Left kidney (tissue), 8 donors: ENCODE measurements at places on chromosomes 12 and 14. TPM values are rescaled to one million over a fixed set of nuclear protein-coding genes. Genes with fewer than 3 reads are reported as not detected.

GRCh38 chr14:65242732-65243134 lies 140.4 kb upstream of the MAX start:
- DNase-seq, result no peak

GRCh38 chr12:91367234-91367849 lies 184.7 kb upstream of the DCN start:
- no peak for DNase-seq

GRCh38 chr12:2163177-2163941 lies 110.6 kb downstream of the CACNA1C start:
- no peak for DNase-seq

- DNase-seq, result no peak
These were observed 292.3 kb downstream of the TMEM117 start for GRCh38 chr12:44127966-44128710.

- no peak for DNase-seq
These were observed 2.3 kb downstream of the LTBP2 start for GRCh38 chr14:74609721-74610120.

DNA sequence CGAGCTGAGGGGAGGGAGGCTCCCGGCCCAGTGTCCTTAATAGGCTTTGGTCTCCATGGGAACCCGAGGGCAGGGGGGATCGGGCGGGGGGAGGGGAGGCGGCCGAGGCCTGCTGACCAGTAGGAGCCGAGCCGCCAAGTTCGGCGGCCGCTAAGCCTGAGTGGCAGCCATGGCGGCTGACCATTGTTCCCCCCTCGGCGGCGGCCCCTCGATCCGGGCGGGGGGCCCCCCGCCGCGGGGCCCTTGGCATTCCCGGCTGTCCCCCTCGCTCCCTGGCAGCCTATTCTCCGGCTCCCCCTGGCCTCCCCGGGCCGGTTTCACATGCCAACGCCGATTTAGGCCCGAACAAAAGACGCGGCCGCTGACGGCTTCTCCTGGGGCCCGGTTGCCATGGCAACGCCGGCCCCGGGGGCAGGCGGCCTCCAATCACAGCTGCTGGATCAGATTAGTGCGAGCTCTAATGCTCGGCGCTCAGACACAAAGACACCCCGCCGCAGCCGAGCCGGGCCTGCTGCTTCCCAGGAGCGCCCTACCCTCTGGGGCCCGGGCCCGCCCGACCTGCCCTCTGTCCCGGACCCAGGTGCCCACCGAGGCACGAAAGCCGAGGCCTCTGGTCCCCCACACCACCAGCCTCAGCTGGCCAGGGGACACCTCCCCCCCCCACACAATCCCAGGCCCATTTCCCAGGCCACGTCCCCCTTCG lies 7.3 kb downstream of the MSI1 start:
- DNase-seq, result peak; percentile 90

DNA sequence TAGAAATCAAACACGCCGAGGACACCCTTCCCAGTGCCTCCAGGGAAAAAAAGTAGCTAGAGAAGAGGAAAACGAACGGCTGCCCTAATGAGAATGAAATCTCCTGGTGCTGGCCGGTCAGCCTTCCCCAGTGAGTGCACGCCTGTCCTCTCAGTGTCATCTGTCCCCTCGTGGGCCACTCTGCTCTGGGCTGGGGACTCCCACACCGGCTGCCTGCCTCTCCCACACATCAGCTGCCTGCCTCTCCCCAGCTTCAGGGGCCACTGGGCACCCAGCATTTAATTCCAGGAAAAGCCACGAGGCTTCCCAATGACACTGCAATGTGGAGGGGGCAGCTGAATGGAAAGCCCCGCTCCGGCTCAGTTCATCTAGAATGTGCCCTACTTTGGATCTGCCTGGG lies 59.0 kb downstream of the CCDC85C start:
- no peak for DNase-seq

- no peak for DNase-seq
These were observed 660 bp upstream of the MCRS1 start for GRCh38 chr12:49568442-49569162.

GRCh38 chr14:101235335-101236103 lies 325.8 kb upstream of the DIO3 start:
- DNase-seq, result no peak

DNA sequence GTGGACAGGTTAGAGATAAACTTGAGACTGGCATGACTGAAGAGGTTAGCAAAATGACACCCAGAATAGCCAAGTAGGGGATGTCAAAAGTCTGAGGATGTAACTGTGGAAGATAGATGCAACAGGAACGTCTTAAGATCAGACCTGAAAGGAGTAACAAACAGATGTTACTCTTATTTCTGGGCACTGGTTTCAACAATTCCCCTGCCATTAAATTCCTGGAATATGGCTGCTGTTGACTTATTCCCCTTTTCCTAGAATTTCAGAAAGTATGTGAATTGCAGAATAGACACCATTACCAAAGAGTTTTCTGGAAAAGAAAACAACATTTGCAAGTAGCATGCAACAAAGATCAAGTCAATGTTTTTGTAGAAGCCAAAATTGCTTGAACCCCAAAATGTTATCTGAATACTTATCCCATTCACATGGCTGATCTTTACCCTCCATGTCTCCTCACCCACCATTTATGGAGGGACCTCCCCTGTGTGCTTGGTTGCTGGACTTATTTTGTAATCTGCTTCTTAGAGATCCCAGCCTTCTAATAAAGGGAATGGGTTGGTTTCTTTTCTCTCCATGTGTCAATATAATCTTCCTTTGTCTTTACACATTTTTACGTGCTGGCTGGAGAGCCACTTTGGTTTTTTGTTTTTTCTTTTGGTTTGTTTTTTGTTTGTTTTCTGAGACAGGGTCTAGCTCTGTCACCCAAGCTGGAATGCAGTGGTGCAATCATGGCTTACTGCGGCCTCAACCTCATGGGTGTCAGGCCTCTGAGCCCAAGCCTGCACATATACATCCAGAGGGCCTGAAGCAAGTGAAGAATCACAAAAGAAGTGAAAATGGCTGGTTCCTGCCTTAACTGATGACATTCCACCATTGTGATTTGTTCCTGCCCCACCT lies 57.0 kb downstream of the BBS10 start:
- no peak for DNase-seq

DNA sequence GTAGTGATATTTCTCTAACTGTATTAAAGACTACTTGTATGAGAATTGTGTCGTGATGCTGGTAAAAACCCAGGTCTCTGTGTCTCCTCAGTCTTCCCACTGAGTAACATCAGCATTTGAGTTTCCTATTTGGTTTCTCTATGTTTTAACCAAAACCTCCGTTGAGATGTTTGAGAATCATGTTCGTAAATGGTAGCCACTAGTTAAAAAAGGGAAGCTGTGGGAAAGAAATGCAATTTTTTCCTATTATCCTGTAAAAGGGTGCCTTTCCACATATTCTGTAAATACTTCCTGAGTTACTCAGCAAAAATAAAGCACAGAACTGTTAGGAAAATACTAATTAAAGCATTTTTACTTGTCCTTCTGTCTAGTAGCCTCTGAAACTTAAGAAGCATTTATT lies 7.0 kb downstream of the CLEC1B start:
- no peak for DNase-seq

GRCh38 chr12:23810329-23810902 lies 139.1 kb downstream of the SOX5 start:
- no peak for DNase-seq

GRCh38 chr12:70110085-70110484 lies 133.1 kb upstream of the CNOT2 start:
- no peak for DNase-seq

GRCh38 chr12:12999271-12999958 lies 650 bp downstream of the HEBP1 start:
- no peak for DNase-seq

GRCh38 chr12:57204454-57204853 lies 12.1 kb upstream of the NXPH4 start:
- no peak for DNase-seq

DNA sequence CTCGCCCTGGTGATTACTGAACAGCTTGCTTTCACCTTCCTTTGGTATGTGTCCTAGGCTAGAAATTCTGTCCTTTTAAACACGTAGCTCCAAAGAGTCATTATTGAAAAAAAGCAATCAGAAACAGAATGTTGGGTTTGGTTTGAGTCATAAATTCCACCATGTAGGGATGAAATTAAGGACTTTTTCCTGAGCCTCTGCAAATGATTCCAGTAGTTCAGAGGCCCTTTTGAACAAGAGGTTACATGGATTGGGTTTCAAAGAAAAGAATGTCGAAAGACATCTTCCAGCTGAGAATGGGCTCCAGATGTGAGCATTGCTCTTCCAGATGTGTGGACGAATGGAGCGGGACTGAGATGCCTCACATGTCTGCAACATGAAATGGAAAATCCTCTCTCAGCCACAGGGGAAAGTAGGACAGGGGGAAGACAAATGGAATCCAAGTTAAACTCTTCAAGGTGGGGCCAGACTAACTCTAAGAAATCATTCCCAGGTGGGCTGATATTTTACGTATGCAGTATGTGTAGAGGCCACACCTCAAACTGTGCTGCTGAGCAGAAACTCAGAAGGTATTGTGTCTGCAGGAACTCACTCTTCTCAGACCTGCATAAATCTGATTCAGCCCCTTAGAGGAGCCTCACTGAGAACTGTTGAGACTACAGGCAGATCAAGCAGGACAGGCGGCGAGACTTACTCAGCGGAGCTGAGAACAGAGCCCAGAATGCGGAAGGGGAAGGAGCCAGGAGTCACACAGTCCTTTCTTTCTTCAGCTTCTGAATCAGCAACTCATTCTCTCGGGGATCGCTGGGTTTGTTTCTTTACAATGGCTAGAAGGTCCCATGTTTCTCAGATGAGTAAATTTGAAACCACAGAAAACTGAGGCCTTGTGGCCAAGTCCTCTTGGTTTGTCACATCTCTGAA lies 23.3 kb upstream of the EMP1 start:
- peak; percentile 65 for DNase-seq

DNA sequence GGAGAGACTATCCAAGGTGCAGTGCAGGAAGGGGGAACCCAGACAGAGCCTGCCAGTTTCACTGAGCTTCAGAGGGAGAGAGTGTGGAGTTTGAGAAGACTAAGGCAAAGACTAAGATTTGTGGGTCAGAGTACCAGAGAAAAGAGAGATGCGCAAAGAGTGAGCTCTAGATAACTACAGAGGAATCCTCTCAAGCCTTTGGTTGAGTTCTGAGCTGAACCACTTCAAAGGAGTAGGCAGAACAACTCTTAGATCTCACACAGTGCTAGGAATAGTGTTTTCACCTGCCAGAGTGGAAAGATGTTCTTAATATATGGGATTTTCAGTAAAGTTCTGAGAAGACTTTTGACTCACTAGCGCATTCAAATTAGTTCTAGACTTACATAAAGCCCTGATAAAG lies 10.7 kb upstream of the M6PR start:
- DNase-seq, result no peak

- DNase-seq, result no peak
These were observed 18.6 kb upstream of the ZDHHC17 start for GRCh38 chr12:76745343-76745742.

DNA sequence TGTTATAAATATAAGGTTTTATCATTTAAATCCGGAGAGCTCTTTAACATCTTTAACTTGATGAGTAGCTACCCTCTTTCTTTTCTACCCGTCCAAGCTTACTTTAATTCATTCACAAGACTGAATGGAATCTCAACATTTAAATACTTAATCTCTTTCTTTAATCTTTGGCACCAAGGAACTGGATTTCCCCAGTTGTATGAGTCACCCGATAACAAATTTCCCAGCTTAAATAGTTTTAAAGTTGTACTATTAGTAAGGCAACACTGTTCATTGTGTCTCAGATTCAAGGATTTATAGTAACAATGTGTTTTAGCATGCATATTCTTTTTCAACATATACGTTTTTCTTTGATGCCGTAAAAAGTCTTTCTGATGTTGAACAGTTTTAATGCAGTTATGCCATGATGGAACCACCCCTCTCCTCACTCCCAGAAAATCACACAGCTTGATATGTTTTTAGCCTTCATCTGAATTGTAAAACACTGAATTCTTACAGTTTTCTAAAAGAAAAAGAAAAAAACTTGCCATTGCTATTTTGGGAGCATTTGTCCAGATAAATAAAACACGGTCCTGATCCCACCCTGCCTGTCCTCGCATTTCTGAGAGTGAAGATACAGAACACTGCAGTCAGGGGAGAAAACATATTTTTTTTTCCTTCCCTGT lies 16.0 kb upstream of the LRP6 start:
- DNase-seq, result no peak

DNA sequence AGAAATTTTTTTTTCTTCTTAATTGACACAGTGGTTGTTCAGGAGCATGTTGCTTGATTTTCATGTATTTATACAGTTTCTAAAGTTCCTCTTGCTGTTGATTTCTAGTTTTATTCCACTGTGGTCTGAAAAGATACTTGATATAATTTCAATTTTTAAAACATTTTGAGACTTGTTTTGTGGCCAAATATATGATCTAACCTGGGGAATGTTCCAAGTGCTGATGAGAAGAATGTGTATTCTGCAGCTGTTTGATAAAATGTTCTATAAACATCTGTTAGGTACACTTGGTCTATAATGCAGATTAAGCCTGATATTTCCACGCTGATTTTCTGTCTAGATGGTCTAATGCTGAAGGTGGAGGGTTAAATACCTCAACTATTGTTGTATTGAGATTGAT lies 151.4 kb upstream of the IFNG-AS1 start:
- no peak for DNase-seq

SYCP3 gene
- polyA plus RNA-seq, result 1.2 TPM

NKX2-1 gene
- polyA plus RNA-seq, result not detected

CCDC88C gene
- 42.5 TPM for polyA plus RNA-seq

NID2 gene
- 109 TPM for polyA plus RNA-seq

C12orf54 gene
- 0.60 TPM for polyA plus RNA-seq

RASSF9 gene
- 16.8 TPM for polyA plus RNA-seq

KERA gene
- polyA plus RNA-seq, result not detected

TAS2R19 gene
- polyA plus RNA-seq, result 1.9 TPM

SOX5 gene
- 7.1 TPM for polyA plus RNA-seq

OR6C2 gene
- polyA plus RNA-seq, result not detected

POU6F1 gene
- 8.8 TPM for polyA plus RNA-seq

KCNA5 gene
- polyA plus RNA-seq, result 1.9 TPM

BMP4 gene
- polyA plus RNA-seq, result 44.5 TPM

ZBTB42 gene
- 3.1 TPM for polyA plus RNA-seq

TMCC3 gene
- polyA plus RNA-seq, result 42.9 TPM
